ENCODE measurements at places on chromosomes 11 and 22.

- DNase-seq, result no peak
These were observed 223.7 kb upstream of the ZC3H12C start for GRCh38 chr11:109869536-109869935.

- no peak for DNase-seq
These were observed 84.4 kb downstream of the MRTFA start for GRCh38 chr22:40552070-40552469.

- DNase-seq, result no peak
These were observed 45.8 kb downstream of the LRRC32 start for GRCh38 chr11:76624500-76625379.

GRCh38 chr22:36828815-36829214 lies 12.0 kb upstream of the PVALB start:
- DNase-seq, result no peak

DNA sequence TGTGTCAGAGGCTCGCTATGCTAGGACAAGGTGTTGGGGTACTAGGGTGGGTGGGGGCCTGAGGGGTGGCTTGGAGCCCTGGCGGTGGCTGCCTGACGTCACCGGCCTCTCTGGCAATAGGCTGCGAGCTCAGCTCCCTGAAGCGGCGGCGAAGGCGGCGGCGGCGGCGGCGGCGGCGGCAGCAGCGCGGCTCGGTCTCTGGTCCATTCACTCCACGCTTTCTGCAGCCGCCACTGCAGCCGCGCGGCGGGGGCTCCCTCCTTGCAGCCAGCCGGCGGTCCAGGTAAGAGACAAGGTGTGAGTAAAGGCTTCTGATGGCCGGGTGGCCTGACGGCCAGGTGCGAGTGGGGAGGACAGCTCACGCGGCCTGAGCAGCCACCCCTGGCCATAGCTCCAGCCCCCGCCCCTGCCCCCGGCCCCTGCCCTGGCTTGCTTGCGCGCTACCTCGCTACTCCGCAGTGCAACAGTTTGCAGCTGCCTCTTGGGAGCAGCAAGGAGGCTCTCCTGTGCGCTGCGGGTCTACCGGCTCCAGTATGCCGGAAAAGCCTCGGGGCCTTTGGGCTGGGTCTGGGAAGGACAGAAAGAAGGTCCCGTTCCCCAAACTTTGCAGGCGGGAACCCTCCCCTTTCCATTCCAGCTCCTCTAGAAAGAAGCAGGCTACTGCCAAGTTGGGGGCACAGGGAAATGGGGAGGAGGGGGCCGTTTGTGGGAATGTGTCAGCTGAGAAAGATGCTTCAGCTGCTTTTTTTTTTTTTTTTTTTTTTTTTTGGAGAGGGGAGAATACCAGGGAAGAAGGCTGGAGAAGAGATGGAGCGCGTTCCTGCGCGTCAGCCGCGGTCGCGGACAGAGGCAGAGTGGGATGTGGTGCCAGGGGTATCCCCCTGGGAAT lies at the start of gene C11orf87:
TSS of gene C11orf87 (plus strand) at position 210 of the 889 bp plus-strand sequence. CDS start 1,444 bp downstream, outside the sequence.
- DNase-seq, result peak; percentile 14

DNA sequence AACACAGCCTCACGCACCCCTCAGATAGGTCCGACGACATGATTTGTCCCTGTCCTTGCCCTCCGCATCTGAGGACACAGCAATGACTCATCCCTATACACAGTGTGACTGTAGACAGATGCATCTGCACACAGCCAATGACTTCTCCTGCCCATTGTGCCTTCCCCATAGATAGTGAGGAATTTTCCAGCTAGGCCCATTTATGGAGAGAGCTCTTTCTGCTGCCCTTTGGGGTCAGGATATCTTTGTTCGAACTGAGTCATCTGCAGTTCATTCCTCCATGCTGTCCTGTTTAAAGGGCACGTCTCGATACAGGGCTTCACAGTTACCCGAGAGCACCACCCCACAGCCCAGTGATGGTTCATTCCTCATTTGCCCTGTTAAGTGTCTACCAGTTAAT lies 96.7 kb downstream of the LARGE1 start:
- no peak for DNase-seq

GRCh38 chr11:46952553-46952952 lies 16.0 kb downstream of the CSTPP1 start:
- peak; percentile 37 for DNase-seq

DNA sequence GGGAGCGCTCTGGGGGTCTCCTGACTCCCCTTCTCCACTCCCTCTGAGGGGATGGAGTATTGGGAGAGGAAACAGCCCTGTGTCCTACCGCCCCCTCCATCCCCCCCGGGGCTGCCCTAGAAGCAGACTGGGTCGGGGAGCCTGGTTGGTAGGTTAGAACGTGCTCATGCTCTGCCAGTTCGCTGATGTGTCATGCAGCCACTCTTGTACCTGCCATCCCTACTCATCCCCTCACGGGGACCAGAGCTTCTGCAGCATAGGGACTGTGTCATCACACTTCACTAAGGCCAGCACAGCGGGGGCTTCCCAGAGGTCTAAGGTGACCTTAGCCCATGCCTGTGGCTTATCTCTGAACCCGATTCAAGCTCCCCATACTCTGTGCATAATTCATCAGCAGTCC lies 4.7 kb downstream of the KCNJ1 start:
- DNase-seq, result no peak

DNA sequence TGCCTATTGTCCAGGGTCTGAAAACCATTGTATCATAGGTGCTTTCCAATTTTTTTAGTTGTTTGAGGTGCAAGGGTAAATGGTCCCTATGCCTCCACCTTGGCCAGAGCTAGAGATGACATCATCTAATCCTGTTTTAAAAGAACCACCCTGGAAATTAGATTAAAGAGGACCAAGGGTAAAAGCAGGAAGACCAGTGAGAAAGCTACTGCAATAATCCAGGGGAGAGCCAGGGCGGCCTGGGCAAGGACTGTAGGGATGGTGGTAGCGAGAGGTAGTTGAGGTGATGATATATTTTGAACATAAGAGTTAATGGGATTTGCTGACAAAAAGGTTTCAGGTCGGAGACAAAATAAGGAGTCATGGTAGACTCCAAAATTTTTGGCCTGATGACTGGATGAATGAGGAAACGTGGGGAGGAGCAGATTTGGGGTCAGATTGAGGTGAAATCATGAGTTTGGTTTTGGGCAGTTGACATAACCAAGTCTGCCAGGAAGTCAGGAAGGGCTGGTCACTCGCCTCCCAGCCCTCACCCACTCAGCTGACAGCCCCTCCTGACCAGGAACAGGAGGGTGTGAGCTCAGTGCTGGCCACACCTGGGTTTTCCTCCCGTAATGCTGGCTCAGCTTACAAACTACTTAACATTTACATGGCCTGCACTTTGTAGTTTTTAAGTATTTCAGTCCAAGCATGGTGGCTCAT lies 23.0 kb downstream of the SCN4B start:
- no peak for DNase-seq

DNA sequence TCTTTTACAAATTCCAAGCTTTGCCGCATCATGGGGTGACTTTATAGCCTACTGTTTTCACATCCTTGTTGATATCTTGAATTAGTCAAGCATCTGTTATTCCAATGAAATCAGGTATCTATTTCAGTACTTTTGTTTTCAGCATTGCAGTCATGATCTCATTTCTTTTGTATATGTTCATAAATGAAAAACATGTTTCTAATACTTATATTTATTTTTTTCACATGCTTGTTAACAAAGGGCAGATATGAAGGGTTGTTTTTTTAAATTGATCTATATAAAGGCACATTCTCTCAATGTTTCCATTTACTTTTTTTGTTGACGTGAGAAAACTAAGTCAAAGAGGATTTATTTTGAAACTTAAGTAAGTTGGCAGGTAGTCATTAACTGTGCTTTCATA lies 964.8 kb downstream of the JRKL start:
- DNase-seq, result no peak

DNA sequence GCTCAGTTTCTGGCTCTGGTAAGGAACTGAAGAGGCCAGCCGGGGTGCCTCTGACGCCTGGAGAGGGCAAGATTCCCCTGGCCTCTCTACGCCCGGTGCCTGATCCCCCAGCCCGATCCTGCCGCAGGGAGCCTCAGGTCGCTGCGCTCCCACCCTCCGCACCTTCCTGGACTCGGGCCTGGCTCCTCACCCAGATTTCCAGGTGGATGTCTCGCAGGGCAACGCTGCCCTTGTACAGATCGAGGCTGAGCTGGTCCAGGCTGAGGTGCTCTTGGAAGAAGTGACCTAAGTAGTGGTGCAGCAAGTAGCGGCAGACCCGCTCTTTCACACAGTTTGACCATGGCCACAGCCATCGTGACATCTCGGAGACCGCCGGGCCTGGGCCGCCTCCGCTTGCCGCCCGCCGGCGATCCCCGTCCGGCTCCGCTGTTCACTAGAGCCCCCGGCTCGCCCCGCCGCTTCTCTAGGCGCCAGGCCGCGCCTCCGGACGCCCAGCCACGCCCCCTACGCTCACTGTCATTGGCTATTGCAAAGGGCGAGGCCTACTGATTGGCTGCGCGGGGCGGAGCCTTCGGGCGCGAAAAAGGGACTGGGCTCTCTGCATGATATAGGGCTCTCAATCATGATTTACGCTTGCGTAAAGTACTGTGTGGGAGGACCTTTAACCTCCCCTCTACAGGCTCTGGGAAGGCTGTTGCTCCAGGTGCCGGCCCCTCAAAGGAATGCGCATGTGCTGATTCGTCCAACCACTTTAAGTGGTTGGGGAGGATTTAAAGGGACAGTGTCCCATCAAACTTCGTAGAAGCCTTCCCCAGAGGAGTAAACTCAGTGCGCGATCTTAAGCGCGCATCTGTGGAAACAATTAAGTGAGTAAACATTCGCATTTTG lies at the start of gene ATG2A:
TSS of gene ATG2A (minus strand) at position 435 of the 888 bp plus-strand sequence. CDS start at position 361, 74 bp downstream.
- peak; percentile 100 for DNase-seq

GRCh38 chr11:84655712-84656111 lies 971.4 kb downstream of the DLG2 start:
- no peak for DNase-seq

DNA sequence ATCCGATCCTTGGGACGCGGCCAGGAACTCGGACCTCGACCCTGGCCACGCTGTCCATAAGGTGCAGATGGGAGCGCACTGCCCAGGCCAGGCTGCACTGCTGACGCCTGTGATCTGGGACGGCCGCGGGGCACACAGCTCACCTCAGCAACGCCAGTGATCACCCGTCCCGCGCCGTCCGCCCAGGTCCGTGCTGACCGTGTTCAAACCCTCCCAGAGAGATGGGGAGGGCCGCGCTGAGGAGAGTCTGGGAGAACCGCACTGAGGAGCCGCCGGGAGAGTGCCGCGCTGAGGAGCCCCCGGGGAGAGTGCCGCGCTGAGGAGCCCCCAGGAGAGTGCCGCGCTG lies 636 bp downstream of the KCNQ1OT1 start:
- peak; percentile 52 for DNase-seq

DNA sequence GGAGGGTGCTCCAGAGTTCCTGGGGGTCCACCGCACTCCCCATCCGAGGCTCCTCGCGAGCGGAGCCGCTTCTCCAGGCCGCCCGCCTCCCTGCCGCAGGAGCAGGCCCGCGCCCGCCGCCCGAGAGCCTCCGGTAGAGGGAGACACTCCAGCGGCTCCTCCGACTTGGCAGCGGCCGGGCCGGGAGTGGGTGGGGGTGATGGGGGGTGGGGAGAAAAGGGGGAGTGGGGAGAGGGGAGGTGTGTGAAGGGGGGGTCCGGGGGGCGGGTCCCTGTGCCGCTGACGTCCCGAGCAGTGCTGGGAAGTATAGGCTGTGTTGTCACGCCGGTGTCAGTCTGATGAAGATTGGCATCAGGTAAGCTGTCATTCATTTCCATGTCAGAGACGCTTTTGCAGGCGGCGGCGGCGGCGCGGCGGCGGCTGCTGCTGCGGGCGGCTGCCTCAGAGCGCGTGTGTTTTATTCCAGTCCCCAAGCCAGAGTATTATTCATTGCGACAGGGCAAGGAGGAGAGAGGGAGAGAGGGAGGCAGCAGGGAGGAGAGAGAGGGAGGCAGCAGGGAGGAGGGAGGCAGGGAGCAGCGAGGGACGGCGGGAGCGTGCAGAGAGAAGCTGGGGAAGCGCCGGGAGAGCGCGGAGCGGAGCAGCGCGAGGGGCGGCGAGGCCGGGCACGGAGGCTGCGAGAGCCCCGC lies at the start of gene PKNOX2:
TSS of gene PKNOX2 (plus strand) at position 330 of the 689 bp plus-strand sequence. CDS start 186,555 bp downstream, outside the sequence.
- DNase-seq, result peak; percentile 78

DNA sequence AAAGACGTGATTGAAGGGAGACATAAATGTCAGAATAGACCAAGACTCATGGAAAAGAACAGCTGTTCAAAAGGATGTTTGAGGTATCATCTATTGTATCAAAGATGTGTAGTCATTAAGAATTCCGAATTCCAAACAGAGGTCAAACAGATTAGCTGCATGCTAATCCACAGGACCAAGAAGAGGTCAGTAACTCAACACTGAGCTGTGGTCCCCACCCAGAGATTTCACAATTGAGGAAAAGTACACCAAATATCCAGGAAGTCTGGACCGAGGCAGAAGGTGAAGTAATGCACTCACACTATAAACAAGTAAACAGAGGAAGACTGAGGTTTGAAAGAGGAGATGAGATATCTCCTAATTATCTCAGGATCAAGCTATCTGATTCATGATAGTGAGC lies 29.6 kb upstream of the OR5P2 start:
- no peak for DNase-seq

GRCh38 chr11:2102132-2102882 lies 36.9 kb downstream of the IGF2 start:
- peak; percentile 42 for DNase-seq

DNA sequence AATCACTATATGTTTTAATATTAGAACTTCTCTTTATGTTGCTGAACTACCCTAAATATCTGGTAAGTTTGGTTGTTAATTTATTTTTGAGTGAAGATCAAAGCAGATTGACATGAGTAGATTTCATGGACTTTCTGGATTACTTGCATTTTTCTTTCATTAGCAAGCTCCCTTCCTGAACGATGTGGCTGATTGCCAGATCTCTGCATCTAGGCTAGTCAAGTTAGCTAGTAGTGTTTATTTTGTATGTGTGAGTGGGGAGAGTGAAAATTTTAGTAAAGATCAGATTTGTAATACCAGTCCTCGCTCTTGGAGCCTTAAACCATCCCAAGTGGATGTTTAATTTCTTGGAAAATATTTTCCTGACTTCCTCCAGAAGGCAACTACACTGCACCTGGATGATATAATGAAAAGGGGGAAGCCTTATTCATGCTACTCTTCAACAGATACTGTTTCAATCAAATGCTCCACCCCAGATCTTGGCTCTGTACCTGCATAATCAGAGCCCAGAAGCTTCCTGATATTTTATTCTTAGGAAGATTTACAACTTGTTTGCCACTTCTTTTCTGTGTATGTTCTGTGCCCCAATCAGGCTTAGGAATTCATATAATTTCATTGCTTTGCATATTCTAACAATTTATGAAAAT lies 143.2 kb upstream of the GRIA4 start:
- DNase-seq, result peak; percentile 92

GRCh38 chr11:133918608-133919260 lies 38.0 kb downstream of the IGSF9B start:
- DNase-seq, result no peak

- DNase-seq, result no peak
These were observed 417 bp downstream of the HNRNPUL2 start for GRCh38 chr11:62726915-62727164.
